ENCODE measurements at places on chromosomes 7 and 10.

GRCh38 chr10:105769248-105770184, 1128.4 kb downstream of the SORCS3 start:
- no peak for DNase-seq

- DNase-seq: no peak
These were observed 104.2 kb downstream of the EMX2 start for GRCh38 chr10:117646718-117647117.

GRCh38 chr10:53646525-53646924, 873.9 kb upstream of the MBL2 start:
- DNase-seq: no peak

- DNase-seq: no peak
These were observed 291.8 kb downstream of the CRPPA start for GRCh38 chr7:16129431-16130110.

- no peak for DNase-seq
These were observed 5.8 kb downstream of the C7orf57 start for GRCh38 chr7:48040944-48041652.

DNA sequence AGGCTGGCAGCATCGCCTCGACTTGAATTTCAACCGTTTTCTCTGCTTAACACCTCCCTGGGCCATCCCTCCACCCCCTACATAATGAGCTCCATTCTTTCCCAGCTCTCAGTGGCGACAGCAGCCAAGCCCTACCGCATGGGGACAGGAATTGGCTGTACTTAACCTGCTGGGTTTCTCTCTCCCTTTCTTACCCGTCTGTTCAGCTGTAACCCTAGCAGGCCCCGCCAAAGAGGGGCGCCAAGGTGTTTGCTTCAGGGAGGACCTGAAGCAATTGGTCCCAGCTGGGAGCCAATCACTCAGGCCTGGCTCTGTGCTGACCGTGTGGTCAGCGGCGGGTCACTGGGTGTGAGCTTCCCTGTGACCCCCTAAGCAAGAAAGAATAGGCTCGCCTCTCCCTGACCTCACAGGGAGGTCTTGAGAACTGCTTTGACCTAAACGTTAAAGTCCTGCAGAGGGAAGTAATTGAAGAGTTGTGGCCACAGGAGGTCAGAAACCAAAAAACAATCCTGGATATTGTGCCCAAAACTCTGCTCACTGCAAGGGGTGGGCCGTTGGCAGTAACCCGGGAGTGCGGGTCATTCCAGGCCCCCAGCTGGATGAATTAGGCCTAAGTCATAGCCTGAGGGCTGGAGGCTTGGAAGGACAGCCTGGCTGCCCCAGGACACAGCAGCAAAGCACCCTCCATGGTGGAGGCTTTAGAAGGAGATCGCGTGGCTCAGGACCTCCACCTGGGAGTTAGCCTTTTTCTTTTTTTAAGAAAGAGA, 114.6 kb downstream of the ITIH5 start:
- DNase-seq: no peak

GRCh38 chr7:12031638-12032037, 179.5 kb upstream of the TMEM106B start:
- no peak for DNase-seq

GRCh38 chr7:130990178-130990832, 256.3 kb upstream of the KLF14 start:
- DNase-seq: peak; percentile 54

DNA sequence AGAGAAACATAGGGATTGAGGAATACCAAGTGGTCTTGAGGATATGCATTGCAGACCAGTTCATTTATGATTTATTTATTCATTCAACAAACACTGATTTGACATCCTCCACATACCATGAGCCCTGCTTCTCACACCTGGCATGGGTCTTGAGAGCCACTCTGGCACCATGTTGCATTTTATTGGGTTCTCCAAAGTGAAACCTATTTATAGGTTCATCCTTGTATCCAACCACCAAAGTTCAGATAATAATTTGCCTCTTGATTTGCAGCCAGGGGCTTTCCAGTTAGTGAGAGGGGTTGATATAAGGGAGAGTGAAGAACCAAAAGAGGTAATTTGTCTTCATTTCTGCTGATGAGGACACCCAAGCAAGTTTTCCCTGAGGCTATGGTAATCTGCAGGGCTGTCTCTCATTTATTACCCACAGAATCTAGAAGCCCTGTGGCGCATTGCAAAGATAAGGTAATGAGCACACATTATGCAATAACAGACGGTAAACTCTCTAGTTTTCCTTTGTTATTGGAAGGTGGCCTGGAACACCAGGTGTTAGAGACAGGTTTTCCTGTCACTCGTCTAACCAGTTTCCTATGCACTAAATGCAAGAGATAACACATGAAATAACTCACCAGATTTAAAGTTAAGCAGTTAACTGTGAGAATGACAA, 28.8 kb upstream of the ICA1 start:
- DNase-seq: no peak

DNA sequence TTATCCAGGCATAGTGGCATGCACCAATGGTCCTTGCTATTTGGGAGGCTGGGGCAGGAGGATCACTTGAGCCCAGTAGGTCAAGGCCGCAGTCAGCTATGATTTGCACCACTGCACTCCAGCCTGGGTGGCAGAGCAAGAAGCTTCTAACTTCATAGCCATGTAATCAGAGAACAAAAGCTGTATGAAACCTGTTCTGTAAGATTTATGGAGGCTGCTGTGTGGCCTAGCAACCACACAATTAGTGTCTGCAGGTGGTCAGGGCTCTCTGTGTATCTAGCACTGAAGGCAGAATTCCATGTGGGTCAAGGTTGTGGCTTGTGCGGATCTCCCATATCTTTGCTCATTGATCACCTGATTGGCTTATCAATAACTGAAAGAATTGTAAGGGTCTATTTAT, 221.5 kb upstream of the FOXK1 start:
- no peak for DNase-seq

GRCh38 chr10:53236941-53237340, 464.4 kb upstream of the MBL2 start:
- DNase-seq: no peak

GRCh38 chr7:155003376-155004214, 671 bp upstream of the PAXIP1 start:
- peak; percentile 74 for DNase-seq

DNA sequence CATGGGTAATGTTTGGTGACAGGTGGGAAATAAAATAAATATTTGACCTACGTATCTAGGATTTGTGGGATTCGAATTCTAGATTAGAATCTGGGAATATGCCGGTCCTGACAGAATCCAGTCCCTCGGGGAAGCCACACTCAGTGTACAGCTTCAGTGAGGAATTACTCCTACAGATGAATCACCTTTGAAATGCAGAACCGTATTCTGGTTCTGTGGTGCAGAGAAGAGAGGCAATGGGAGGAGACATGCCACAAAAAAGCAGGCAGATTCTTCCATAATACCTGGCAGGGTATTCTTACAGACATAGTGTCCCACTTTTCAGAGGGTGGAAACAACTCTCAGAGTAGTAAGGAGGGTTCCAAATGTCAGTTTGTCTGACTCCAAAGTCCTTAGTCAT, 286.9 kb downstream of the SORCS1 start:
- DNase-seq: no peak

- DNase-seq: no peak
These were observed 85.2 kb upstream of the ZMIZ1 start for GRCh38 chr10:78983608-78984007.

GRCh38 chr7:158887594-158887993, 31.2 kb downstream of the DYNC2I1 start:
- DNase-seq: no peak

DNA sequence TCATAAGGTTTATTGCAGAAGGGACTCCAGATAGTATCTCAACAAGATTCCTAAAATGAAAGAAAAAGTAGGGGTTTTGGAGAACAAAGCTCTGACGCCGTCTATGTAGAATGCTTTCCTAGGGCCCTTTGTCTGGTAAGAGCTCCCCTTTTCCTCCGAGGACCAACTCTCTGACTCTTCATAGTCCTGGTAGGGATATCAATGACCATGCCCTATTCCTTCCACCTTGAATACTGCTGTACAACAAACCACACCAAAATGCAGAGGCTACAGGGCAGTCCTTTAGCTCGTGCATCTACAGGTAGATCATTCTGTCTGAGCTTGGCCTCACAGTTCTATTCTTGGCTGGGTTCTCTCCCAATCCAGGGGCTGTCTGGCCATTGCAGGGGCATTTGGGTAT, 190.3 kb downstream of the WDR11 start:
- DNase-seq: no peak

GRCh38 chr7:31899356-31899927, 170.8 kb downstream of the PDE1C start:
- no peak for DNase-seq

DNA sequence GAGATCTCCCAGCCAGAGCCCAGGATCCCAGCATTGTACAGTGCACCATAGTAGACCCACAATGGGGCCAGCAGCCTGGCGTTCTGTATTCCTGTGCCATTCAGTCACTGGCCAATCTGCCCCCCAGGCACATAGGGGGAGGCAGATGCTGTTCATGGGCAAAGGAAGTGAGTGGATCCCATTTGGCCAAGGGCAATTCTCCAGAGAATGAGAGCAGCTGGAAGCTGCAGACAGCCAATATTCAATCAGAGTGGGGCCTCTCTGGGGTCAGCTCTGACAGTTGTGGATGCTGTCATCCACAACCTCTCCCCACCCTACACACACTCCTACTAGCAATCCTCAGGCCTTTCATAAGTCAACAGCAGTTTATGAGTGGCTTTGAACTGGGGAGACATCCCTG, 17.5 kb downstream of the STEAP1B start:
- no peak for DNase-seq

DNA sequence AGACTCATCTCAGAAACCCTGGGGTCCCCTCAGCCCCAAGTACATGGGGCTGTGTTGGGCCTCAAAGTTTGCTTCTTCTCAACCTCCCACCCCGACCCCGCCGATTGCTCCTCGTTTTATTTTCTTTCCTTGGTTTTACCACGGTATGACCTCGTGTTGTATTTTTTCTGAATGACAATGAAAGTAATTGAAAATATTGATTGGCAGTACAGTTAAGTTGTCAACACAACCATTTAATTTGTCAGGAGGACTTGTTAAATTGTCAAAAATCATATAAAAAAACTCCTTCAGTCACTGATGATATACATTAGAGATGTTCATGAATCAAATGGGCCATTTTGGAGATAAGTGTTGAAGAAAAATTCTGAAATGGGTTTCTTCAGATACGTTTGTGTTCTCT, 520.7 kb downstream of the LRMDA start:
- no peak for DNase-seq

DNA sequence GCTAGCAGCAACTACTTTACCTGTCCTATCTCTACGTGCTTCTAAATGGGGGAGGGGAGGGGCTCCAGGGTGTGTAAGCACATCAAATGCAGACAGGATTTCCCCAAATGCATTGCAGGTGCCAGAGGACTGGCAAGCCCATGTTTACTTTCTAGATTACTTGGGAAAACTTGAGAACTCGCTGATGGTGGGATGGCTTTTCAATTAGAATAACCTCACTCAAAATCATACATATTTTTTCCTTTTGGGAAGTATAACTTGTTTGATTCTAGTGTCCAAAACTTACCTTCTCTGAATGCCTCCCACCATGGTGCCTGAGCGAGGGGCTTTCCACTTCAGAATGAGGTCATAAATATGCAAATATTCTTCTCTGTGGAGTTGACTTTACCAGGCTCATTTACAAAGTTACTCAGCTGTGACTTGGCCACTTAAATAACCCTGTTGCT, 191.3 kb upstream of the RHOBTB1 start:
- no peak for DNase-seq

DNA sequence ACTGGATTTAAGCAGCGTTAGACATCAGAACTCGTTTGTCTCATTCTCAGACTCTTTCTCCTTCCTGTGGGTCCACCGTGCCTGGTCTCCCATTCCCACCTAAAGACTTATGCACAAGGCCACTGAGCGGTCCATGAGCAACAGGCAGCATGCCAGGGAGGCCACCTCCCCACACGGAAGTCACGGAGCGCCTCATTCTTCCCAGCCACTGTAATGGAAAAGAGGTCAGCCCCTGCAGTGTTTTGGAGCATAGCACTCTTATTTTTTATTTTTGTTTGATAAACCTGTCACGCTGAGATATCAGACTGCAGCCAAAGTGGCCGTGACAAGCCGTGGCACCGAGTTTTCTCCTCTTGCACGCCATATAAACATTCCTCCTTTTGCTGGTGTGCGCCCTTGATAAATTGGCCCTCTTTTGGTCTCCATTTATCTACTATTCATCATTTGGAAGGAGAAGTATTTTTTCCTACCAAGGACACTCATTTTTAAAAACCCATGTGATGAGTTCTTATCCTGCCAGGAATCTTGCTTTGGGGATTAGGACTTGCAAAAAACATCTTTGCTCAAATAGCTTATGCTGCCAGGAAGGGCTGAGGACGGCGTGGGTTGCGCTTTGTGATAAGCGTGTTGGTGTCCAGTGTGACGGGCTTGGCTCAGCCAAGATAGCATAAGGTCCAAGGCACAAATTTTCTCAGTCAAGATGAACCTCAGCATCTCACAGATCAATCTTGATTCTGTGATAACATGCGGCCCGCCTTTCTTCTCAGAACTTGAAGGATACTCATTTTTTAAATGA, 206.0 kb downstream of the CCDC3 start:
- DNase-seq: no peak

GRCh38 chr7:39465055-39465929, 100.9 kb upstream of the YAE1 start:
- DNase-seq: peak; percentile 18

GRCh38 chr10:51008346-51008745, 65.9 kb upstream of the PRKG1 start:
- no peak for DNase-seq

- DNase-seq: no peak
These were observed 37.2 kb downstream of the NKX6-2 start for GRCh38 chr10:132748545-132749370.

- DNase-seq: no peak
These were observed 89.3 kb downstream of the MRPL32 start for GRCh38 chr7:43021431-43021830.

DNA sequence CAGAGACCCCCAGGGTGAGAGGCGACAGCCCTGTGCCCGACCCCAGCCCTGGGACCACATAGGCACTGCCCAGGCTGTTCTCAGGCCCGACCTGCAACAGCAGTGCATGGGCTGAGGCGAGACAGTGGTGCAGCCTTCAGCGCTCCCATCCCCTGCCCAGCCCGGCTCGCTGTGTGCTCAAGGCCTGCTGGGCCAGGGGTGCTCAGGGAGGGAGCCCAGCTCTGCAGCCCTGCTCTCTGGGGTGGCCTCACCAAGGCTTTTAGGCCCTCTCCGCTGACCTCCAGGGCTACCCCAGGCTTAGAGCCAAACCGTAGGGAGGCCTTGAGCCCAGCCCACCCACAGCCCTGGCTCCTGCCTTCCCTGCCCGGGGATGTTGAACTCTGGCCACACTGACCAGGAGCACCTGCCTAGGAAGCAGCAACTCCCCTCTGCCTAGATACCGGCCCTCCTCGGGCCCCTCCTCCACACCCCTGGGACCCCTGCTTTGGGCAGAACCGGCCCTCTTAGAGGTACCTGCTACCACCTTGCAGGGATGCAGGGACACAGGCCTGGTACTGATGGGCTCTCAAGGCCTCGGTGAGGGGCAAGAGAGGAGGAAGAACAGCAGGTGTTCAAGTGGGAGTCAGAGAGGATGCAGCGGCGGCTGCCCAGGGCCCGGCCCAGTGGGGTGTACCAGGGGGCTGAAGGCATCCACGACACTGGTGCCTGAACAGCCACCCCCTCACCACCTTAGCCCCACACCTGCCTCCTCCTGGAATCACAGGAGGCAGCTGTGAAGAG, 231.5 kb downstream of the ELFN1 start:
- DNase-seq: no peak
